Activated T-cell treated with anti-CD3 and anti-CD28 coated beads, Interleukin-2, amount 50 U/mL, for 48 hours (primary cell): ENCODE measurements at places on chromosomes 3 and 15.

DNA sequence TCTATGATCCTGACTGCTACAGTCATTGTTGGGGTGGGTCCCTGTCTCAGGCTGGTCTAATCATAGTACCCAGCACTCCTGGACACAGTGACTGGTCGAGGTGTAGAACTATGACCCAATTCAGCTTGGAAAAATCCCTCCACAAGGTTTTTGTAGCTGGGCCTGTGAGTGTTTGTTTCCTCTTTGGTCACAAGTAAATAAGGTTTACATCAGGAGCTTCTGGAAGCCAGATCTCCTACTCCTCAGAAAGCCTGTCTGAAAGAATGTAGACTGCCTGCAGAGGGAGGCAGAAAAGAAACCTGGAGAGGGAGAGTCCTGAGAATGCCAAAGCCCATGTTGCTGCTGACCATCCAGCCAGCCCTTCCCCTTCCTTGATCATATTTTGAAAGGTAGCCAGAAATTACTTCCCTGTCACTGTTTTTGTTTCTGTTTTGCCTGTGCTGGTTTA is 123.2 kb downstream of the RAP2B start:
- no peak for DNase-seq

DNA sequence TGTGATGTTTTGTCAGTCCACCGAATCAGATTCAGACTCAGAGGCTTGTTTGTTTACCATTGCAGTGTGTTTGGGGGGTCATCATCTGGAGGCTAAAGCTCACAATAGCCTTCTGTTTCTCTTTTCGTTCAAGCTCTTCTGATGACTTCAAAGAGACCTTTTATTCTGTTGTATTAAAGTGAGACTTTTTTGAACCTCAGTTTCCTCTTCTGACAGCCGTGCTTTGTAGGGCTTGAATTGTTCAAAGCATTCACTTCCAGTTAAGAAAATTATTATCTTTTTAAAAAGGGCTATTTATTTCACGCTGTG is 1.3 kb downstream of the PXK start:
- no peak for DNase-seq

DNA sequence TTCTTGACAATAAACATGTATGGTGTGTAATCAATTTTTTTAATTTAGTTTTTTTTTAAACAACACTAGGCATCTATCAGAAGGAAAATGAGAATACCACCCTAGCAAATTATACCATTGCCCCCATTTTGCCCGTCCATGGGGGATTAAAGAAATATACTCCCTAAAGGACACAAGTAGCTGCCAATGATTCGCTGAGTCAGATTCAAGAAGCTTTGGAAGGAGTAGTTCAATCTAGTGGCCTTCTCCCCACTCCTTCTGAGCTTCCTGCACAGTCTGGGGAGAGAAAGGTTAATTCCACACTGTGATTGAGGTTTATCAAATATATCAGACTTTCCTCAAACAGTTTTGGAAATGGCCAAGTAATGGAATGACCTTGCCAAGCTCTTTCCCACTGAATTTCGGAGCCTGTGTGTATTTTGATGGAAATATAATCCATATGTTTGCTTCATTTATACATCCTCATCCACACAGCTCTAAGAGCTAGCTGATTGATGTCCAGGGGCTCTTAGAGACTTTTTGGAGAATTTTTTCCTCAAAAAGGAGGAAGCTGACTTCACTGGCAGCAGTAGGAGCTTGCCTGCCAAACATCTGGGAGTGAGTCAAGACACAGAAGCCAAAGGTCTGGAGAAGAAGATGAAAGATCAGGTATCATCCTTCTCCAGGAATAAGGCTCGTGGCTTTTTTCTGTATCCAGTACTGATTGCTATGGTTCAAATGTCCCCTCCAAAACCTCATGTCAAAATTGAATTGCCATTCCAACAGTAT is 478.5 kb upstream of the PROK2 start:
- no peak for DNase-seq

- no peak for DNase-seq
These were observed 516.1 kb downstream of the ZIC1 start for GRCh38 chr3:147925272-147925671.

- no peak for DNase-seq
These were observed 370.2 kb upstream of the ZNF385D start for GRCh38 chr3:22121068-22121701.

DNA sequence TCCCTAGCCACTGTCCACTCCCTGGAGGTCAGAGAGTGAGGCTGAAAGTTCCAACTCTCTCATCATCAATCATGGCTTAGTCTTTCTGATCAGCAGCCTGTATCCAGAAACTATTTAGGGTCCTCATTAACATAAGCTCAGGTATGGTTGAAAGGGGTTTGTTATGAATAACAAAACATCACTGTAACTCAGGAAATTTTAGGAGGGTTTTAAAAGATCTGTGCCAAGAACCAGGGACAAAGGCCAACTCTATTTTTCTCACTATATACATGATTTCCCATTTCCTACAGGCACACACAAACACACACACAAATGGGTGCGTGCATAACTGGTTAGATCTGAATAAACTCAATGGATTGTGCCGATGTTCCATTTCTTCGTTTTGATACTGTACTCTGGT is 23.6 kb downstream of the STOML1 start:
- no peak for DNase-seq

DNA sequence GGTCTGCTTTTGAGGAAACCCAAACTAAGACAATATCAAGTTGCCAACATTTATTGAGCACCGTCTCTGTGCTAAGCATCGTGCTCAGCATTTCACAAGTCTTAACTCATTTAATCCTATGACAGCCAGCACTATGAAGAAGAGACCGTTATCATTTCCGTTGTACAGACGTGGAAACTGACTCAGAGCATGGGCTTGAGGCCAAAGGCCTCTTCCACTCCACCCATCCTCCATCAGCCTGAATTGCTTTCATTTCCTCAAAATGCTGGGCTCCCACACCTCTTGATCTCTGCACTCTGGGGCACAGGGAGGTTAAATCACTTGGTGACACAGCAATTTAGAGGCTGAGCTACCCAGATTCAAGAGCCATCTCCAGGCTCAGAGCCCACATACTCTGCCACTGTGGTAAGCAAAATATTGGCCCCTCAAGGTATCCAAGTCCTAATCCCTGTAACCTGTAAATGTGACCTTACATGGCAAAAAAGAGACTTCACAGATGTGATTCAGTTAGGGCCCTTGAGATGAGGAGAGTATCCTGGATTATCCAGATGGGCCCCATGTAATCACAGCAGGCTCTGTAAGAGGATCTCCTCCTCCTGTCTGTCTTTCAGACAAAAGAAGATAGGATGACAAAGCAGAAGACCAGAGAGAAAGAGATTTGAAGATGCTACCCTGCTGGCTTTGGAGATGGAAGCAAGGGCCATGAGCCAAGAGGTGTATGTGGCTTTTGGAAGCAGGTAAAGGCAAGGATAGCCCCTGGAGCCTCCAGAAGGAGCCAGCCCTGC is 24.3 kb upstream of the FLNB start:
- peak; percentile 52 for DNase-seq

DNA sequence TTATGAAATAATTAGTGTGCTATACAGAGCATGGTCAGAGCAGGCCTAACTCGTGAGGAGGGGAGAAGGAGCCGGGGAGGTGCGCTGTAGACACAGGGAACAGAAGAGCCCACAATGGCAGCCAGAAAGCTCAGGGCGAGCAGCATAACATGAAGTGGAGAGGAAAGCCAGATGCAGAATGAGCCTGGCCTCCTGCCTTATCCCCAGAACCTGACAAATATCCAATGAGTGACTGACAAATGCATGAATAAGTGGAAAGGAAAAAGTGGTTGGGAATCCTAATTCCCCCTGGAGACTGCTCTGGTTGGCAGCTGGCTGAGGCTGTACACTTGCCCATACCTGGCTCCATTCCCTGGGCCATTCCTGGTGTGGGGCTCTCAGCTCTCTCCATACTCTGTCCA is 9.2 kb upstream of the MST1R start:
- no peak for DNase-seq

- peak; percentile 2 for DNase-seq
These were observed 11.1 kb downstream of the ALPK3 start for GRCh38 chr15:84828086-84828908.

- DNase-seq: no peak
These were observed 260.4 kb upstream of the GPR149 start for GRCh38 chr3:154690413-154690812.
